Left renal pelvis (tissue), 4 donors: ENCODE measurements at places on chromosomes 13 and 19. TPM values are rescaled to one million over a fixed set of nuclear protein-coding genes. Genes with fewer than 3 reads are reported as not detected.

DNA sequence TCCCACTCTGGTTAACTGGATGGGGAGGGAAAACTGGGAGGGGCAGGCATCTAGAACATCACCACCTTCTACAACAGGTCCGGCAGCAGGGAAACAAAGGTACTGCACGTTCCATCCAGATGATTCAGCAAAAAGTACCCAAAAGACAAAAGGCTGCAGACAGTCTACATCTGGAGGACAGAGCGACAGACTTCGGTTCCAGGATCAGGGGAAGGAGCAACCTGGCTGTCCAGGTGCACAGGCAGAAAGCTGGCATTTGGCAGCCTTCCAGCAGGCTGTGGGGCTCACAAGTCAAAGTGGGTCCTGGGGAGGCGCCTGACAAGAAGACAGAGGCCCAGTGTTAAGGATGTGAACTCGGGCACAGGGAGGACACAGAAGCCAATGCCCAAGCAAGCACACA is 202.9 kb downstream of the SUCLA2 start:
- DNase-seq: no peak

DNA sequence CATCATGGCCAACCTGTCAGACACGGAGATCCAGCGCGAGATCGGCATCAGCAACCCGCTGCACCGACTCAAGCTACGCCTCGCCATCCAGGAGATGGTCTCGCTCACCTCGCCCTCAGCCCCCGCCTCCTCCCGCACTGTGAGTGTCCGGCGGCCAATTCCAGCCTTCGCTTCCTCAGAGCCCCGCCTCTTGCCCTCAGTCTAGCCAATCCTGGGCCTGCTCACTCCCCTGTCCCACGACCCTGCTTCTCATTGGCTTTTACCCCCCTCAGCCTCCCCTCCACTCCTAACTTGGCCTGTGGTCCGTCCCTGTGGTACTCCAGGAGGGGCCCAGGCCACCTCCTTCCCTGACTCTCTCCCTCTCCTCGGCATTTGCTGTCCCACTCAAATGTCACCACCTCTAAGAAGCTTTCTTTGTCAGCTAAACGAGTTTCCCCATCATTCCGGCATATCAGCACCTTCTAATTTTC is 12.3 kb downstream of the HRC start:
- peak; percentile 80 for DNase-seq

DNA sequence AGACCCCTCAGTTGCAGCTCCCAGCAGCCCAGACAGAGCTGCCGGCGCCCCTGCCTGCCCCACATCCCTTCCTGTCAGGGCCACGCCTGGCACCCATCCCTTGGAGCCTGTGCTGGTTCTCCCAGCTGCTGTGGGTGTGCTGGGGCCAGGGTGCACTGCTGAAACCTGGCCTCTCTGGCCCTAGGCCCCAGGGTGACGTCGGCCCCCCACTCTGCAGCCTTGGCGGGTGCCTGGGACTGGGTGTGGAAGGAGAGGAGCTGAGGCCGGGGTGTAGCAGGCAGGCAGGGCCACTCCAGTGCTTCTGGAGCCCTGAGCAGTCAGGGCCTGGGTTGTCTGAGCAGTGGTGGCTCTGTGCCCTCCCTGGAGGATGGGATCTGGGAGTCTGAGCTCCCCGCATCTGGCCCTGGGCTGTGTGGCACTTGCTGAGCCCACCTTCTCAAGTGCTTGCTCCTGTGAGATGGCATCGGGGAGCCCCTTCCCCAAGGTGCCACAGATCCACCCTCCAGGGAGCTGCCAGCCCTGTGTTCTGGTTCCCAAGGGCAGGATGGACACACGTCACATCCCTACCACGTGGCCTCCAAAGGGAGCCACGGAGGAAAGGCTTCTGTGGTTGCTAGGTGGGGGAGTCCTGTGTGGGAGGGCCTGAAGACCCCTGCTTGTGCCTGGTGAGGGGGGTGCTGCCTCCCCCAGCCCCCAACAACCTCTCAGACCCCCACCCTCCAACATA is 5.2 kb downstream of the PLEKHJ1 start:
- DNase-seq: no peak

Gene TNNT1
- 4.3 TPM for polyA plus RNA-seq

Gene WTIP
- polyA plus RNA-seq: 31.8 TPM

- DNase-seq: peak; percentile 78
Measured at GRCh38 chr19:34480971-34481841, at the start of gene WTIP. Gene WTIP, plus strand, starts transcription at chr19:34481758. Its CDS starts 217 bp downstream, at chr19:34481975.

Gene ZNF181
- 24.5 TPM for polyA plus RNA-seq

Gene ZNF439
- 27.4 TPM for polyA plus RNA-seq

Gene LGALS7
- polyA plus RNA-seq: not detected

Gene PSG2
- not detected for polyA plus RNA-seq

DNA sequence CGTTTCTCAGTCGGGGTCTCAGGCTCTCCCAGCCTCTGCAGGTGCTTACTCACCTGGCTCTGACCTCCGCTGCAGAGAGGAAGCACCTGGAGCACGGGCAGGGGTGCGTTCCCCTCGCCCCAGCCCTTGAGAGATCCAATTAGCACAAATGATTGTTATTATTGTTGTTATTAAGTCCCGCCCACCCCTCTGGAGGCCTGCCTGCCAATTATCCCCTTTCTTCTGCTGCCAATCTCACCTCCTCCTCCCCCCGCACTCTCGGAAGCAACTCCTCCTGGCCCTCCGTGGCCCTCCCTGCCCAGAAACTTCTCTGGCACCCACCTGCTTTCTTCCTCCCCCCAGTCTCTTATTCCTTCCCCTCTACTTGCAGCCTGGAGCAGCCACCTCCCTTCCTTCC is 8.8 kb downstream of the ZNF787 start:
- no peak for DNase-seq

DNA sequence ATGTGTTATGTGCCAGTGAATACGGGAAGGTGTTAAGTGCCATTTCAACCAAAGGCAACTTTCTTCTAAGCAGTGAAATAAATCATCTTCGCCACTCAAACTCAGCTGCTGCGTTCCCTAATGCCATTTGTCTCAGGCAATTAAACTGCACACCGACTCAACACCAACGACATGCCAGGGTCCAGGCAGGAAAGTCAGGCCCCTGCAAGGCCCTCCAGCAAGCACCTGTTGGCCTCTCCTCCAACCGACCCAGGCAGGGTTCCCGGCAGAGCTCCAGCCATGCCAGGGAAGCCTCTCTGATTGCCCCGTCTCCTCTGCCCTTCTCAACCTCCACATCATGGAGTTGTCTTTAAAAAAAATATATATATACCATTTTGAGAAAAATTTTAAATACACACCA is 21.8 kb downstream of the SAFB2 start:
- DNase-seq: no peak

DNA sequence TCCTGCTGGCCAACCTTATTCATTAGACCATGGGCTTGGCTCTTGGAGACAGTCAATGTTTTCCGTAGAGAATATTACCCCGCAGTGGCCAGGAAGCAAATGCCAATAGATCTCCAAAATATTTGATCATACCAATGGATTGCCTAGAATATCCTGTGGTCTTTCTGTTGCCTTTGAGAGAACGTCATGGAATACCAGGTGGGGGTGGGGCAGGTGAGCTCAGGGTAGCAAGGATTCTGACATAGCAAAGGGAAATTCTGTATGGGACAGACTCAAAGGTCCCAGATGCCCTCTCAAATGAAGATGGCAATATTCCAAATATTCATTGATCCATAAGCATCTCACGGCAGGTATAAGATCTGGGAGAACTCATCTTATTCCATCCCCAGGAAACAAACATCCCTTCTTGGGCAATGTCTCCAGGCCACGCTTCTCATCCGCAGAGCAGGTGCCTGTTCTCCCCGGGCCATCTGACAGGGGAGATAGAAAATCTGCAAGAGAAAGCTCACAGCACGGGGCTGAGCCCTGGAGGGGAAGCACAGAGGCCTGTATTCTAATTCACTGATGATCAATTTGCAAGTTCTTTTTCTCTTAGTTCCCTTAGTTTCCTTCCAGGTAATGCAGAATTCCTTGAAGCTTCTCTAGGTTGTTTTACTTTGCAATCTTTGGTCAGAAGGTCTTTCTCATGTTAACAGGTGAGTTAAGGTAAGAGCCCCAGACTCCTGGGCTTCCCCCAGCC is 69.6 kb upstream of the TSHZ3 start:
- no peak for DNase-seq

- DNase-seq: no peak
Measured at GRCh38 chr19:29676586-29676985, 11.3 kb downstream of the PLEKHF1 start.

Gene MEIOSIN
- not detected for polyA plus RNA-seq

Gene OVOL3
- polyA plus RNA-seq: not detected

DNA sequence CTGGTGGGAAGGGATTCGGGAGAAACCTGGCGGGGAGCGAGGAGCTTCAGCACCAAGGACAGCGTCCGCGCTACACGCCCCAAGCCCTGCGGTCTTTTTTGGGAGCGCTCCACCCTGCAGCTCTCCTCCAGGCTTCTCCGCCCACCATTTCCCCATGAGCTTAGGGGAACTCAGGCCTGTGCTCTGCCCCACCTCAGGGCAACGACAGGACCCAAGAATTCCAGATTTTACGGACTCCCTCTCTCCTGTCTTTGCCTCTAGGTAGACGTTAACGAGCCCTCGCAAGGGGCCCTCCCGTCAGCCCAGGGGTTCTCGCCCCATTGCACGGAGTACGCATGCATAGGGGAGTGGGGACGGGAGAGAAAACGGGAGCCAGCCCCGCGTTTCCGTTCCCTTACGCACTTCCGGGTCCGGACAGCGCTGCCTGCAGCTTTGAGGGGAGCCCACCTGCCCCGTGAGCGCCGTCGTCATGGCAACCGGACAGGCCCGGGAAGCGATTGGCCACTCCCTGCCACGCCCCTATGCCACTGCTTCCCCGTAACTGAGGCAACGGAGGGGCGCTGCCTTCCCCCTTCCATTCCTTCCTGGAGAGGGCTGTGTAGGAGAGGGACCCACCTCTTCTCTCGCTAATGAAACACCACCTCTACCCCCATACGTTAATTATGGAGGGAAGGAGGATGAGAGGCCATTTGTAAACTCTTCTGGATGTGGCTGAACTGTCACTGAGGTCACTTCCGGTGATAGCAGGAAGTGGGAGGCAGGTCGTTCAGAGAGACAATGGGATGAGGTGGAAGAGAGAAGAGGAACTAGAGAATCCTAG is 20.8 kb downstream of the NOVA2 start:
- peak; percentile 58 for DNase-seq

- no peak for DNase-seq
Measured at GRCh38 chr13:64453831-64454230, 2776.3 kb downstream of the PCDH9 start.

- DNase-seq: no peak
Measured at GRCh38 chr19:42363614-42364346, 26.3 kb downstream of the CNFN start.

GRCh38 chr13:33286128-33286527 is 573 bp upstream of the STARD13 start:
- DNase-seq: no peak

DNA sequence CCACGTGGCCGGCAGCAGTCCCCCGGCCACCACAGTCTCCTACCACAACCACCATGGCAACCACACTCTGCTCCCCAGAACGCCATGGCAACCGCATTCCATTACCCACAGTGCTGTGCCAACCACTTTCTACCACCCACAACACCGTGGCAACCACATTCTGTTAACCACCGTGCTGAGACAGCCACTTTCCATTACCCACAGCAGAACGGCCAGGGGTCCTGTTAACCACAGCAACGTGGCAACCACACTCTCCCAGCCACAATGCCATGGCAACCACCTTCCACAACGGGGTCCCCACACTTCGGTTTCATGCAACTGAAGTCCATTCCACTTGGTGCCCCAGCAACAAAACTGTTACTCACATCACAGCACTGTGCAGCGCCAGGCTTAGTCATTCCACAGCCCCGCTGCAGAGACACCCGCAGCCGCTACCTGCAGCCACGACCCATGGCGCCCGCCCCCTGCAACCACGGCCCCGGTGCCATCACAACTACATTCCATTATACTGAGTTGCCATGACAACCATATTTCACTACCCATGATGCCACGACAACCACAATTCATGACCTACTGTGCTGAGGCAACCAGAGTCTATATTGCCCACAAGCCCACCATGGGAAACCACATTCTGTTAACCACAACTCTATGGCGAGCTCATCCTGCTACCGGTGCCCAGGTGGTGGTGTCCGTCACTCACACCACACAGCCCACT is 10.0 kb downstream of the DPF1 start:
- no peak for DNase-seq

DNA sequence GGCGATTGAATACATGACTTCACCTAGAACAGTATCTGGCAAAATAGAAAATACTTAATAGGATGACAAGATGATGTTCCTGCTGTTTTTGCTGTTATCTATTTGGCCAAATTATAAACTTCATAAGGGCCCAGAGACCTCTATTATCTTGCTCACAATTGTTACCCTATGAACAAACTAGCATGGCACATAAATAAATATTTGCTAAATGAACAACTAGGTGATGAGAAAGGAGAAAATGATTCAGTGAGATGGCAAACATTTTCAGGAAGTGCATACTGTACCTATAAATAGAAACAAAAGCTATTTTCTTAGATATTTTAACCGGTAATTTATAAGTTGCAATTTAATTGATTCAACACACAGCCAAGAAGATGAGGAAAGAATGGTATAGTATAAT is 78.4 kb downstream of the FAM216B start:
- DNase-seq: no peak

Gene FGF14
- polyA plus RNA-seq: 1.7 TPM

DNA sequence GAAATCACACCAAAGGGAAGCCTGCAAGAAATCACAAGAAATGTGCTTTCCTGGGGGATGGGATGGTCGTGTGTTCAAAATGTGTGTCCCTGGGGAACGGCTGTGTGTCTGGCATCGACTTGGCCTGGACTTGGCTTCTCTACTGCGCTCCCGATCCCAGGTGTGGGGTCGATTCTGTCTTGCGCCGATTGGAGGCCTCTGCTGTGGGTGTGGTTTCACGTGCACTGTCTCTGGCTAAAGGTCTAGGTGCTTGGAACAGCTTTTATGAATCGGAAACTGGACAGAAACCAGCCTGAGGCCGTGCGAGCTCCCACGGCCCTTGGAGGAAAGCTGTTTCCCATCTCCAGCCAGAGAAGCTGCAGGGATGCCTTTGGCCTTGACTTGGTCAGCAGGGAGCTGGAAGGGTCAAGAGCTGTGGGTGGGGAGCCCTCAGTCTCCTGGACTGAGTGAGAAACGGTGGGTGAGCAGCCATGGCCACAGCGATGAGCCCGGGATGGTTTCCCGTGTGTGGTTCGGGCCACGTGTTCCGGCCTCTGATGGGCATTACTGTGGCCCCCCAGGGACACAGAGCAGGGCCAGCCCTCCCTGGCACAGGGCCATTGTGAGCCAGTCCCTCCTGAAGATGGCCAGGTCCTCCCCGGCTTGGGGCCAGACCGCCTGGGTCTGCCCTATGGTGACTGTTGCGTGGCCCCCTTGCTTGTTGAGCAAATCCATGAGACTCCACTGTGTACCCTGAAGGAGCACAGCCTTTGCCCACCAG is 29.7 kb downstream of the MCF2L start:
- DNase-seq: no peak

GRCh38 chr13:98022210-98022609 is 68.7 kb downstream of the IPO5 start:
- no peak for DNase-seq

Gene ACP7
- 0.23 TPM for polyA plus RNA-seq

Gene CYP2A13
- not detected for polyA plus RNA-seq

GRCh38 chr13:95360464-95361097 is 59.3 kb upstream of the ABCC4 start:
- DNase-seq: no peak
